ENCODE measurements at places on chromosomes 11 and 22. TPM values are rescaled to one million over a fixed set of nuclear protein-coding genes. Genes with fewer than 3 reads are reported as not detected.

- H3K4me3 ChIP-seq, result no peak overlapping the region
- H3K27me3 ChIP-seq, result peaks cover 64% of the 10 kb centered on the region
- H3K27ac ChIP-seq, result no peak overlapping the region
- DNase-seq, result no peak
- H3K36me3 ChIP-seq, result peaks cover 7% of the 10 kb centered on the region
- peaks cover 4% of the 10 kb centered on the region for H3K4me1 ChIP-seq
Observed at GRCh38 chr11:10587388-10587787, 18.9 kb upstream of the LYVE1 start.

GRCh38 chr22:40033586-40034380 lies 39.0 kb downstream of the FAM83F start:
- H3K36me3 ChIP-seq, result peaks cover 2% of the 10 kb centered on the region
- no peak overlapping the region for H3K27ac ChIP-seq
- no peak overlapping the region for H3K4me3 ChIP-seq
- H3K27me3 ChIP-seq, result peaks cover 22% of the 10 kb centered on the region

The CARS1 gene
- 41.4 TPM for total RNA-seq

The MFNG gene
- 139 TPM for total RNA-seq

The BACE1-AS gene
- total RNA-seq, result 4.3 TPM

Data from T-helper 17 cell (primary cell).